ENCODE measurements at places on chromosomes 6 and 20. TPM values are rescaled to one million over a fixed set of nuclear protein-coding genes. Genes with fewer than 3 reads are reported as not detected.

The YTHDF1 gene
- 28.6 TPM for total RNA-seq

The TRERF1 gene
- 0.06 TPM for total RNA-seq

The RFX6 gene
- not detected for total RNA-seq

The TUBB1 gene
- total RNA-seq = not detected

The SEMG1 gene
- total RNA-seq = not detected

The PBOV1 gene
- total RNA-seq = not detected

The LTB gene
- total RNA-seq = 4.9 TPM

Data from bladder microvascular endothelial cell (primary cell).